ENCODE measurements at places on chromosomes 4 and X.

- no peak for DNase-seq
These were observed 69.2 kb downstream of the NOCT start for GRCh38 chr4:139084804-139085093.

- DNase-seq = no peak
These were observed 6.4 kb downstream of the ACE2 start for GRCh38 chrX:15594371-15594770.

GRCh38 chrX:16931371-16931770 lies 15.1 kb upstream of the REPS2 start:
- DNase-seq = no peak

DNA sequence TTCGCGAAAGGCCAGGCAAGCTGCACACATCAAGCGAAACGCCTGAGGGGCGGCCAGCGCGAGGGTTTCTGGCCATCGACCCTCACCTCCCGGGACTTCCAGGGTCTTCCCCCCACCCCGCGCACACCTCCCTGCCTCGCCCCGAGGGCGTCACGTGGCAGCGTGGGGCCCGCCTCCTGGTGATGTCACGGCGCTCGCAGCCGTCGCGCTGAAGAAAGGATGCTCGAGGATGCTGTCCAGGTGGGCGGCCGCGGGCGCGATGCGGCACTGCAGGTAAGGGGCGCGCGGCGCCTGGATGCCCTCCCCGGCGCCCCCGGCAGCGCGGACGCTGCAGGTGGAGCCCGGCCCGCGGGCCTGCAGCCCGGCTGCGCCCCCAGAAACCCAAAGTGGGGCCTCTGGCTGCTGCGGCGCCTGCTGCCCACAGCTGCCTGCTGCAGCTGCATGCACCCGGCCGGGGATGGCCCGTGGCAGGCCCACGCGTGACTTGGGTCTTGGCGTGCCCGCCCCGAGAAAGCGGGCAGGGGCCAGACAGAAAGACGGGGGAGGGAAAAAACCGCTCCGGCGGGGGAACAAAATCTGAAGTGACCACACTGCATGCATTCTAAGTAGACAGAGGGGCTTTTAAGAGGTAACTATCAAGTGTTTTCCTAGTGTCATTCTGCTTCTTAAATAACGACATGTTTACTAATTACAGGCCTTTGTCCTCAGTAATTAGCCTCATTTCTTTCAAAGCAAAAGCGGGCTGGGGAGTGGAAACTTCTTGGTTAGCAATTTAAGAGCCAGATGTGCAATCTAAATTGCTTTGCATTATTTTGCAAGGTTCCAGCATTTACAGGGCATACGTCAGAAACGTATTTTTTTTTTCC lies 1.7 kb downstream of the CLCN4 start:
- DNase-seq = peak; percentile 31

GRCh38 chrX:2576793-2577192 lies 76.0 kb upstream of the DHRSX start:
- DNase-seq = no peak

DNA sequence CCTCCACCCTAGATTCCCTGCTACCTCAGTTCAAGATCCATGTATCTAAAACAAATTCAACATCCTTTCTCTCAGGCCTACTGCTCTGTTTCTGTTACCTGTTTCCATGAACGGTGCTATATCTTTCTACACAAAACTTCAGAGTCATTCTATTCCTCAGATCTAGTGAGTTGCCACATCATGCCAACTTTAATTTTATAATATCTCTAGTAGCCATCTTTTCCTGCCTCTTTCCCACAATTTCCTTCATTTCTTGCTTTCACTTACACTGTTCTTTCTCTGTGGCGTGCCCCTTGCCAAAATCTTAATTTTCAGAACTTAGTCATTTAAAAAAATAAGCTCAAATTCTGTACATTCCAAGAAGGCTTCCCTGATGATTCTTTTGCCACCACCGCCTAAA lies 15.2 kb downstream of the GUCY1A1 start:
- no peak for DNase-seq

- no peak for DNase-seq
These were observed 1279.7 kb upstream of the ADGRL3 start for GRCh38 chr4:59920416-59920815.

- DNase-seq = no peak
These were observed 96.4 kb downstream of the ANXA10 start for GRCh38 chr4:168188754-168189153.

DNA sequence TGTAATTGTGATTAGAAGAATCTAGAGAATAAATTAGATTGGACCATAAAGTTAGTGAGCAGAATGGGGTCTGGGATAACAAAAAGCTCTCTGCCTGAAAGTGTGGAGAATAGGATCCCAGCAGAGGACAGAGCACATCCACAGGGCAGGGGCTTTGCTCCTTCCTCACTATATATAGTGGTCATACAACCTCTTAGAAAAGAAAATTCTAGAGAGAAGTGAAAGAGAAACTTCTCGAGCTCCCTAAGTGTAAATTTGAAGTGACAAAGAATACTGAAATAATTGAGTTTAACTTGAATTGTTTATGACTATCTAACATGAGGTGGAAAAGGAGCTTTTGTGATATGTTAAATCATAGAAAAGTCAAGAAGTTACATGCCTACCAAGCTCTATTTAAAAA lies 14.9 kb downstream of the ADAM29 start:
- DNase-seq = no peak

DNA sequence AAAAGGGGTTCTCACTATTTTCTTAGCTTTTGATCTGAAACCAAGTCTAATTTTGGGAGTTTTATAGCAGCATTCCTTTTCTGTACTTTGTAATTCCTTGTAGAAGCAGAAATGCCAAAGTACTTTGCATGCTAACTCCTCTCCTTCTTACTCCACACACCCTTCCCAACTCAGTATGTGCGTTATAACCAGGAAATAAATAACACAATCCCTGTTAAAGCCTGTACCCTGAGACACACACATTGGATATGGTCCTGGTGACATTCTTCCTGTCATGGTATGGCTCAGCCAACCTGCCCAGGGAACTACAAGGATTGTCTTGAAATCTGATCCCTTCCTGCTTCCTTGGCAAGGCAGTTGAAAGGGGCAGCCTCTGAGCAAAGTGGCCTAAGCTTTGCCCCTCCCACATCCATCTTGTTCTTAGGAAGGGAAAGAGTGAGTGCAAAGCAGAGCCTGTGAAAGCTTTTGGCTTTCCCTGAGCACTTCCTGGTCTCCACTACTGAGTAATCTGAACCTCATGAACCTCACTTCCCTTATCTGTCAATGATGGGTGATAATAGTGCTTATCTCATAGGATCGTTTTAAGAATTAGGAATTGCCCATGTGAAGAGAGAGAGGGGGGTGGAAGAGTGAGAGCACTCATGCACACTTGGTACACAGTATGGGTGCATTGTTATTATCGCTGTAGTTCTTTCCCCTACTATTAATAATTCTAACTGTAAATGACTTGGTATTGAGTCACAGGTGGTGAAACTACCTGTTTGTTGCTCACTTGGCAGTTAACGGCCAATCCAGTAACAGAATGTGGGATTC lies 109.3 kb downstream of the AFF2 start:
- DNase-seq = peak; percentile 53

GRCh38 chr4:81639248-81639647 lies 167.5 kb upstream of the RASGEF1B start:
- no peak for DNase-seq

- DNase-seq = no peak
These were observed 10.7 kb upstream of the FBXL5 start for GRCh38 chr4:15665753-15666365.

- DNase-seq = no peak
These were observed 63.3 kb downstream of the AFAP1 start for GRCh38 chr4:7876201-7876875.

DNA sequence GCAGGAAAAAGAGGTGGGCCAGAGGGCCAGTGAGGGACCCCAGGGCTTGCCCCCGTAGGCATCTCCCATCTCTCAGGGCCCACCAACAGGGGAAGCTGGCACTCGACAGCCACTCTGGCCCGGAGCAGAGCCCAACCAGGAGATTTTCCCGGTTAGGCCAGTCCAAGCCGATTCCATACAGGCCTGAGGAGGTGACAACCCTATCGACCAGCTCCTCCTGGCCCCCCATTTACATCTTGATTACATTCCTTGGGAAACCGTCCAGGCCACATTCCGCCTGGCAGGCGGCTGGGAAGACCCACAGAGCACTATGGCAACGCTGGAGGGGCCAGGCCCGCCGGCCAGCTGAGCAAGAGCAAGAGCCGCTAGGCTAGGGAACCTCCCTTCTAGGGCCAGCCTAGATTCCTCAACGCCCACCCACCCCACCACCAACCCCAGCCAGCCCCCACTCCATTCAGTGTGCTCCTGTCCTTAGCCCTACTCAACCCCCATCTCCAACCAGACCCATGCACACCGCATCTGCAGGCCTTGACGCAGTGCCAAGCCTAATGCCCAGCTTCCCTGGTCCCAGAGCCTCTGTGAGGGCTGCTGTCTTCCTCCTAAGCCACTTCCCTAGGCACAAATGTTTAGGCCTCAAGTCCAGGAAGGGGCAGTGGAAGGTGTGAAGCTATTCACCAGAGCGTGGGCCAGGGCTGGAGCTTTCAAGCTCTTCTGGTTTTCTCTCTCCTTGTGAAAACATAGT lies 161.2 kb downstream of the EFNB1 start:
- no peak for DNase-seq

DNA sequence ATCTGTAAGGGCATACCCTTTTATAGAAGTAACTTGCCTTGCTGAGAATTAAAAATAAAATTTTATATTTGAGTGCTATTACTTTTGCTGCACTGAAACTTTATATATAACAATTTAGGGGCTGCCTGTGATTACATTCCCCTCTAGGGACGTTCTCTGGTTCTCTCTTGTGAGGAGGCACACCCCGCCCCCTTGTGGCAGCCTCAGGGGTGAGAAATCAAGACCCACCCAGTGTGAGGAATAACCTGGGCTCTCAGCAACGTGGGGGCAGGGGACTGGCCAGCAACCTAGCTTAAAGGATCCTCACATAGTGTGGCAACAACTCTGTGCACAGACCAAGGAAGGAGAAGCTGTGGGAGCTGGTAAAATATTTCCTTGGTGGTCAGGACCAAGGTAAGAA lies 43.7 kb downstream of the MAGEA9 start:
- peak; percentile 27 for DNase-seq

DNA sequence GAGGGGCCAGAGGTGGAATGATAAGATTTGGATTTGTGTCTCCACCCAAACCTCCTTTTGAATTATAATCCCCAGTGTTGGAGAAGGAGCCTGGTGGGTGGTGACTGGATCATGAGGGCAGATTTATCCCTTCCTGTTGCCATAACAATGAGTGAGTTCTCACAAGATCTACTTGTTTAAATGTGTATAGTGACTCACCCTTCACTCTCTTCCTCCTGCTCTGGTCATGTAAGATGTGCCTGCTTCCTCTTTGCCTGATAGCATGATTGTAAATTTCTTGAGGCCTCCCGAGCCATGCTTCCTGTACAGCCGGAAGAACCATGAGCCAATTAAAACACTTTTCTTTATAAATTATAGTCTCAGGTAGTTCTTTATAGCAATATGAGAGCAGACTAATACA lies 348.6 kb downstream of the AR start:
- no peak for DNase-seq

DNA sequence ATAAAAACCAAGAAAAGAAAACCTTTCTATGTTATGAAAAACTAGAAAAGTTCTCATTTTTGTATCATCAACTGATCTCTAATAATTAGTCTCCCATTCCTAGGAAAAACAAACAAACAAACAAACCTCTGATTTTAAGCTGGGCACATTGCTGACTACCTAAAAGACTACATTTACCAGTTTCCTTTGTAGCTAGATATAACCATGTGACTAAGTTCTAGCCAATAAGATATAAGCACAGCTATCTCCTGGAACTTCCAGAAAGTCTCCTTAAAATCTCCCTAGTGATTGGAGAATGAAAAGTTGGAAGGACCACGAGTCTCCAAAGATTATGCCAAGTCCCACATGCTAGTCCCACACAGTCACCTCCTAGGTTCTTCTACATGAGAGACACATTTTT lies 108.9 kb downstream of the NR3C2 start:
- no peak for DNase-seq

DNA sequence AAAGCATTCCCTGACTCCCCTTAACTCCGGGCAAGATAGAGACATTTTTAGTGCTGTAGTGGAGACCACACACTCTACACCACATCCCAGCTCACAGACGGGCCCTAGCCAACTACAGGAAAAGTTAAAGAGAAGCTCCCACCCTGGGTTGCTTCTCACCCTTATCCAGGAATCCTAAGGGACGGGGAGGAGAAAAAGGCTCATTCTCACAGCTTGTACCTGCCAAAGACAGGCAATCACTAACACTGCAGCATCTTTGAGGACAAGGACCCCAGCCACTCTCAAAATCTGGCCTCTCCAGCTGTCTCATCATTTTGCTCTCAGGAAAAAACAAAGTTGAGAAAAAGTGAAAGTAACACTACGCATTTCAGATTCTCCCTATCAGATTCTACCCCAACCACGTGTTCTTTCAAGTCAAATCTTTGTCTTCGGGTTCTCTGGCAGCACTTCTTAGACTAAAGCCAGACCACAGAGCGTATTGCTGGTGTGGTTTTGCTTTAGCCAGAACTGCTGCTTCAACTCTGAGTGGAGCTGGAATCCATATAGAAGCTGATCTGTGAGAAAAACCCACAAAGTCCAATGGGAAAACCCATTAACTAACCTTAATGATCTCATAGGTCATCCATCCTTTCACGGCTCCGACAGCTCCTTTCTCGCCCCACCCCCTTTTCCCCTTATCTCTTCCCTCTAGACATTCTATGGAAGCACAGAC lies 605.9 kb upstream of the DIPK2B start:
- no peak for DNase-seq

GRCh38 chr4:26113339-26113940 lies 199.4 kb downstream of the SMIM20 start:
- DNase-seq = no peak

All from NCI-H1105 (cell line).